Brain microvascular endothelial cell (primary cell): ENCODE measurements at places on chromosomes 11 and 22.

DNA sequence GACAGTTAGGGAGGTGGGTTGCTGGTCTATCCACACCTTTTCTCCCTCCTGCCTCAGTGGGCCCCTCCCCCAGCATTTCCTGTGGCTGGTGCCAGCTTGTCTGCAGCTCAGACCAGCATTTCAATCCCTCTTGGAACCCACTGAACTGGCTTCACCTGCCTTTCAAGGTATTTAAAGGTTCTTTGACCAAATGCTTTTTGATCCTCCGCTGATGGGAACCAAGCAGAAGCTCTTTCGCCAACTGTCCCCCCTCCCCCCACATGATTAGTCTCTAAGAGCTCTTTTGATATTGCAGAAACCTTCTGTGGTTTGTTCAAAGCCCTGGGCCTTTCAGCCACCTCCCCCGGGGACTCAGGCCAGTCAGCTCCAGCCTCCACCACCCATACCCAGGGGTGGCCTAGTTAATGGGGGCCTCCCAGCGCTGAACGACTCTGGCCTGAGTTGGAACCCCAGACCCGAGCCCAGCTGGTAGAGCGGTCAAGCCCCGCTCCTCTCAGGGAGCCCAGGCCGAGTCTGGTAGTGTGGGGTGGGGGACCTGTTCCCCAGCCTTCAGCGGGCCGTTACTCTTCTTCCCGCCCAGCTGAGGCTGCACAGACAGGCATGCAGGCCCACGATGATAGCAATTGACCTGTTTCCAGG is 6.0 kb upstream of the SYT7 start:
- DNase-seq = no peak

- no peak for DNase-seq
Observed at GRCh38 chr11:120805960-120806555, 217.8 kb upstream of the TBCEL start.

DNA sequence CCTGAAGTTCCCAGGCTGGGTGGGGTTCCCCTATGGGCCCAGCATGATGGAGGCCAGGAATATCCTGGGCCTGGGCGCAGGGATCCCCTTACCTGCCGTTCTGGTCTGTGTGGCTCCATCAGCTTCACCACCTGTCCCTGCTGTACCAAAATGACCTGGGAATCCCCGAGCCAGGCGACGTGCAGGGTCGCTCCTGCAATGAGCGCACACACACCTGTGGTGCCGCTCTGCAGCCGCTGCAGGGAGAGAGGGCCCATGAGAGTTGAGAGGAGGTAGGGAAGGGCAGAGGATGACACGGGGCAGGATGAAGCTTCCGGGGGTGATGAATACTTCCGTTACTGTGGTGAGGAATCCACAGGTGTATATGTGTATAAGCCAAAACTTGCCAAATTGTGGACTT is 21.6 kb downstream of the PPM1F start:
- DNase-seq = no peak

DNA sequence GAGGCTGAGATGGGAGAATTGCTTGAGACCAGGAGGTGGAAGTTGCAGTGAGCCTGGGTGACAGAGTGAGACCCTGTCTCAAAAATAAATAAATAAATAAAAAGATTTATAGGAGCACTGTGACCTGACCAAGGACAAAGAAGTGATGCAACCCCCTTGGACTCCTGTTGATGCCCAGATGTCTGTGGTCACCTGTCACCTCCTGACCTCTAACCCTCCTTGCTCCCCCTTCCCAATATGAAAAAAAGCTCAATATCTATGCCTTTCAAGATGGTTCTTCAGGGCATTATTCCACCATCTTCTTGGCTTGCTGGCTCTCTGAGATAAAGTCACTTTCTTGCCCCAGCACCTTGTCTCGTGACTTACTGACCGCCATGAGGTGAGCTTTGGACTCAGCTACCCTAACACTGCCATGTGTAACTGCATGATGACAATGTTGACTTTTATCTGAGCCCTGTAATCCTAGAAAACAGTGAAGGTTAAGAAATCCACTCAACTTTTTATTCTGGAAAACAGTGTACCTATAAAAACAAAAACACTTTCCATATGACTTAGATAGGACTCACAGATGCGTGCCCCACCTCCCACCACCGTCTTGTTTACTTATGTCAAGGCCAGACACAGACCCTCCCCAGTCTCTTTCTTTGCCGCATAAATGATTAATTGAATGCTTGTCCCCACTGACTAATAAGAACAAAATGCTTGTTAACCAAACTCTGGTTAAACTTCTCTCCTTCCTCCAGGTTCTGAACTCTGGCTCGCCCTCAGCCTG is 360.5 kb downstream of the BUD13 start:
- DNase-seq = no peak

DNA sequence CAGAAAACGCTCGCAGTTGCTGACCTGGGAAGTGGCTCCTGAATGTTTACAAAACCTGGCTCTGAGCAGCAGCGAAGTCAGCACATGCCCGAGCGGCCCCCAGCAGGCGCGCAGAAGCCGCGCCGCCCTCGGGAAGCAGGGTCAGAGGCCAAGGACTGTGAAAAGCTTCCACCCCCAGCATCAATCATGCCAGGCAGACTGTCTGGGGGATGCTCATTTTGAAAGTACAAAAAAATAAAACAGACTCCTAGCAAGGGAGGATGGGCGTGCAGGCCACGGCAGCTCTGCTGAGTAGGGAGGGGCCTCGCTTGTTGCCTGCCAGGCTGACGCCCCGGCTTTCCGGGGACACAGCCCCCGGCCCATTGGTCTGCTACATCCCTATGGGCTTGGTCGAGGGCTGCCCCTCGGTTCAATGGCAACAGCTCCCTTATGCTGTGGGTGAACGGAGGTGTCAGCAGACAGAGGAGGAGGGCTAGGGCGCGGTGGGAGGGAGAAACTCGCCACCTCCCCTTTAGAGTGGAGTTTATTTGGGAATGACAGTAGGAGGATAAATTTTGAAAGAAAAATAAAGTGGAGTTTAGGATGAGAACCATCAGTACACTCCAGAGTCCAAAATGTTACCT is 37.7 kb upstream of the GNB1L start:
- peak; percentile 22 for DNase-seq

- no peak for DNase-seq
Observed at GRCh38 chr11:128165572-128165971, 421.8 kb downstream of the ETS1 start.

GRCh38 chr11:117179048-117179999 is 781 bp downstream of the SIDT2 start:
- no peak for DNase-seq
